ENCODE measurements at places on chromosomes 12 and 14.

- DNase-seq, result no peak
Measured at GRCh38 chr12:123713823-123714585, 1.9 kb downstream of the ATP6V0A2 start.

DNA sequence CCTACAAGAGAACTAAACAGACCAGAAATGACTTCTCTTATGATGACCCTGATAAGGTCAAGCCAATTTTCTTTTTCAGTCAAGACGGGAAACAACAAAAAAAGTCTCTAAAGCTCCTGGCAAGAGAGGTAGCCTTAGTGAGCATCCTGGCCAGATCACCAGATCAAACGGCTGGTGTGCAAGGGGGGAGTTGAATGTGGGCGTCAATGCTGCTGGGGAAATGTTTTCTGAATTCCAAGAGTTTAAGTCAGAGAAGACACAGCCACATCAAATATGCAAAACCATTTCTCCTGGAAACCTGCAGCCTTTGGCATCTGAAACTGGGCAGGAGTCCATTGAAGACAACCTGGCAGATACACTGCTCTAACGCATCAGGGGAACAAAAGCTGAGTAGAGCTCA is 16.0 kb upstream of the SELPLG start:
- DNase-seq, result peak; percentile 62

DNA sequence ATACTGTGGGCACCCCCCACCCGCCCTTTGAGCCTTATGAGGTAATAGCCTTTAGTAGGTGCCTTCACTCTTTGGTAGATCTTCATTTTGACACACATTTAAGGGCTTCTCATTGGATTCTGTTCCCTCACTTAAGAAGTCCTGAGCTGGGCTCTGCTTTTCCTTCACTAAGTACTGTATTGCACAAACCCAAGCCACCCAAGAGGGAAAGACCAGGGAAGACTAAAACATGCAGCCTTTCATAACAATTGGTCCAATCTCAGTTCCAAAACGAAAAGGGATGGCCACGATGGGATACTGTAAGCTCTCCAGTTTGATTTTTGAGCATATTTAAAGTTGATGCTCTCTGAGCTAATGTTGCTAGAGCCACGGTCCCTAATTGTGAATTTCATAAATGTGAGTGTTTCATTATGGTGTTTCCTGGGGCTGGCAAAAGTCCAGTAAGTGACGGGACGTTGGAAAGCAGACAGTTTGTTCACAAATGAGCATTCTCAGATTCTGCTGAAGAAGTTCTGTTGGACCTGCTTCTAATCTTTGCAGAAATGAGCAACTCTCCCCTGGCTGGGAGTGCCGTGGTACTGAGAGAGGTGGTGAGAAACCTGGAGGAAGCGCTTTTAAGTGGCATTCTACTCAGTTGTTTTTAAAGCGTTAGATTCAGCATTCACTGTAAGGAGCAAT is 9.4 kb downstream of the SSPN start:
- DNase-seq, result no peak

- DNase-seq, result peak; percentile 73
Measured at GRCh38 chr14:81427348-81428058, 27.4 kb upstream of the STON2 start.

Measured in Right ventricle myocardium inferior (tissue), 1 donor.